HFF-Myc (cell line): ENCODE measurements at places on chromosomes 4 and X.

- no peak for DNase-seq
Measured at GRCh38 chr4:86837691-86838503, 11.3 kb downstream of the SLC10A6 start.

GRCh38 chr4:30929649-30930048 lies 209.5 kb downstream of the PCDH7 start:
- no peak for DNase-seq

GRCh38 chr4:106344647-106344970 lies 24.0 kb downstream of the GIMD1 start:
- DNase-seq, result no peak

- DNase-seq, result no peak
Measured at GRCh38 chr4:73257651-73258435, 755 bp downstream of the ANKRD17 start.

DNA sequence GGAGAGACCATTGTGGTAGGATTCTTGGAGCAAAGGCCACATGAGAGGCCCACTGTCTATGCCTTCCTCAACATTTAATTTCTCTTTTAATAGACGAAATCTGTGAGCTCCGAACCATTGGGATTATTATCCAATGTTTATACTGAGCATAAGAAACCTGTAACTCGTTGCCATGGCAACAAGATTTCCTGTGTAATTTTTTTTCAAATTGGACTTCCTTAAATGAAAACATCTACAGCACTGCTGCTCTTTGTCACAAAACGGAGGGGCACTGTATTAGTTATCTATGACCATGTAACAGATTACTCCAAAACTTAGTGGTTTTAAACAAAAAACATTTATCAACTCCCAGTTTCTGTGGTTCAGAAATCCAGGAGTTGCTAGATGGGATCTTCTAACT lies 38.7 kb downstream of the PPP1R2C start:
- no peak for DNase-seq

DNA sequence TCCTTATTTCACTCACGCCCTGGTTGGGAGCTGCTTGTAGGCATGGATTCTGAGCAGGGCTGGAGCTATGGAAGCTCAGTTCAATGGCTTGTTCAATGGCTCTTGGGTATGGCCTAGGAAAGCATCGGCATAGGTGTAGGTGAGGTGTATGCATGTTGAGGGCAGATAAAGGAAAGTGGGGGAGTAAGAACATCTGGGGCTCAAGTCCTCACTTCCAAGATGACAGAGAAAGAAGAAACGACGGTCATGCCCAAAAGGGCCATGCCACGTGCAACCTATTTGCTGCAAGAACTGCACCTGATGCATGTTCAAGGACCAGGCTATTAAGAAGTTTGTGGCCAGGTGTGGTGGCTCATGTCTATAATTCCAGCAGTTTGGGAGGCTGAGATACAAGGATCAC lies 23.4 kb downstream of the SCD5 start:
- no peak for DNase-seq

DNA sequence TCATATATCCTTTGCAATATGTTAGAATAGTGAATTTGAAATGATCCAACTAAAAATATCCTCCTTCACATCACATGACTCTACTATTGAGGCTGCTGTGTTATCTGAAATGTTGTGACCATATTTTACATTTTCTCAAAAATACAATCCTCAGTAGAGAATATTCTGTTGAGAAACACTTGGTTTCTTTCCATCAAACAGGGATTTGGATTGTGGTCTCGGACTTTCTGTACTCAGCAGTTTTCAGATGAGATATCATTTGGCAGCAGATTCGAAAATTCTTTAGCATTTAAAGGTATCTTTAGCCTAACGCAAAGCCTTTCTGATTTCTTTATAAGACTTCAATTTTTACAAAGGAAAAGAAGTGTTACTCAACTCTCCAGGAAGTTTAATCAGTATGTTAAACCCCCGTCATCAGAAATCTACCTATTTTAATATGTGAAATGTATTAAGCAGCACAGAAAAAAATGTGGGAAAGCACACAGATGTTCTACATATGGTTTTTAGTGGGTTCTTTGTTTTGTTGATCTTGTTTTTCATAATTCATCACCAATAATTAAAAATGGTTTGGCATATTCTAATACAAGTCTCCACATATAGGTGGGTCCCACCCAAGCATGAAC lies 55.4 kb upstream of the ANXA3 start:
- DNase-seq, result no peak

- no peak for DNase-seq
Measured at GRCh38 chr4:188485906-188486305, 346.7 kb downstream of the TRIML1 start.

DNA sequence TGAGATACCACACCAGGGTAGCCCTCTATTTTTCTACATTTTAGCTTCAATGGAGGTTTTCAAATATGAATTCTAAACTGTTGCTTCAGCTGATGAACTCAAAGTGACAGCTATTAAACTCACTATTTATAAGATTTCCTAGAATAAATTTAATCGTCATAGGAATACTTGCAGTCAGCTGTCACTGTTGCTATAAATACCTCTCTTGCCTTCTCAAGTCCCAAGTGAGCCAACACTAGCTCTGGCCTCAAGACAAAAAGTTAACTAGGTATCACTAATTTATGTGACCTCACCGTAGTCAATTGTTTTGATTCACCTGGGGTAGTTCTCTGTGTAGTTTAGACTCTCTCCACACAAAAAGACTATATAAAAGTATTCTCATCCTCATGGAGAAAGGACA lies 34.3 kb upstream of the PROM1 start:
- DNase-seq, result no peak

- no peak for DNase-seq
Measured at GRCh38 chr4:110007217-110007616, 94.5 kb downstream of the EGF start.

GRCh38 chr4:187840814-187841213 lies 154.8 kb upstream of the ZFP42 start:
- DNase-seq, result no peak

DNA sequence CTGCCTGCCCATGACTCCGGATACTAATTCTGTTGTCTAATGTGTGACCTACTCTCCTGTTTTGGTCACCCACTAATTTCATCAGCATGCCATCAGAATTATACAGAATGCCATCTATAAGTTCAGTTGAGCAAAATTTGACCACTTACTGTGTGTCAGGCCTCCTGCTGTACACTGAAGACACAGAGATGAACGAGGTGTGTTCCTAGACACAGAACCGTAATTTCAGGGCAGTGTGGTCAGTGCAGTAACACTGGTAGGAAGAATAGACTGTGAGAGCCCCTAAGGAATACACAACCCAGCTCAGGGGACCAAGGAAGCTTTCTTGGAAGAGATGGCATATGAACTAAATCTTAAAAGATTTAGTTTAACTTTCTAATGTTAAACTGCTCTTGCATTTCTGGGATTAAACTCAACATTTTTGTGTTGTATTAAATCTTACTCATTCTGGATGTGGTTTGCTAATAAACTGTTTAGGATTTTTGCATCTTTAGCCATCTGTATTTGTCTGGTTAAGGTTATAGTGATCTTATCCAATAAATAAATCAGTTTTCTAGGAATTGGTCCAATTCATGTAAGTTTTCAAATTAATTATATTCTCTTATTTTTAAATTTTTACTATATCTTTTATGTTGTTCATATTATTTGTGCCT lies 34.3 kb downstream of the KANTR start:
- DNase-seq, result no peak

GRCh38 chr4:83890816-83891215 lies 354.9 kb downstream of the GPAT3 start:
- no peak for DNase-seq

GRCh38 chrX:150873616-150874015 lies 24.9 kb downstream of the CD99L2 start:
- no peak for DNase-seq

- DNase-seq, result no peak
Measured at GRCh38 chr4:2828758-2829181, 14.9 kb upstream of the ADD1 start.

DNA sequence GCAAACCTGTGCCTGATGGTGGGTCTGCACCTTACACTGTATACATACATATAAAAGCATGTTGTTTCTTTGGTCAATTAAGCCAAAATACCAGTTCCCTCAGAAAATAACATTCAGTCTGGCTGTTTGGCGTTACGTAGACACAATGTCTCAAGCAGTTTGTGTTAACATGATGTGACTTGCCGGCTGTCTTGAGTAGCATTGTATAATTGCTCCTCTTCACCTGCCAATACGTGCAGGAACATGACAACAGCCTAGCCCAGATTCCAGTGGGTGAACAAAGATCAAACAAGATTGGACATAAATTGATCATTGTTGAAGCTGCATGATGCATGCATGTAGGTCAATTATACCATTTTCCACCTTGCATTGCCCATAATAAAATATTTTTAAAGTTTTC lies 102.3 kb downstream of the F11 start:
- DNase-seq, result no peak

DNA sequence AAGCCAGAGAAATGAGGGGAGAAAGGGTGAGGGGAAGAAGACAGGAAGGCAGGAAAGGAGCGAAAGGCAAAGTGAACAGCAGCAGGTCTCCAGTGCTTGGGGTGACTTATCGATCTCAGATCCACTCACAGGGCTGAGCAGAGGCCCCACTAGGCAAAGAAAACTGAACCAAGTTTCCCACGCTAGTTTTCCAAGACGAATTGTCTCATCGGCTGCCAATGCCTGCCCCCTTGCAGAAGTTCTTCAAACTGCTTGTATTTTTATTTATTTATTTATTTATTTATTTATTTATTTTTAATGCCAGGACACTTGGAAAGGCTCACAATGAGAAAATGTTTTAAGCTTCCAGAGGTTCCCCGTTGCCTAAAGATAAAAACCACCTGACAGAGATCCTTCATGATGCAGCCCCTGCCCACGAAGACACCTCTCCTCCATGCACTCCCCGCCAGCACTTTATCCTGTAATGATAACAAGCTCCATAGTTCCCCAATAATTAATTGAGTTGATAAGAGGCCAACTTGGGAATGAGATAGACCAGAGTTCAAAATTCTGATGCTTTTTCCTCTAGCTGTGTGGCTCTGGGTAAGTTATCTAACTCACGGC lies 43.2 kb downstream of the QDPR start:
- DNase-seq, result peak; percentile 24

DNA sequence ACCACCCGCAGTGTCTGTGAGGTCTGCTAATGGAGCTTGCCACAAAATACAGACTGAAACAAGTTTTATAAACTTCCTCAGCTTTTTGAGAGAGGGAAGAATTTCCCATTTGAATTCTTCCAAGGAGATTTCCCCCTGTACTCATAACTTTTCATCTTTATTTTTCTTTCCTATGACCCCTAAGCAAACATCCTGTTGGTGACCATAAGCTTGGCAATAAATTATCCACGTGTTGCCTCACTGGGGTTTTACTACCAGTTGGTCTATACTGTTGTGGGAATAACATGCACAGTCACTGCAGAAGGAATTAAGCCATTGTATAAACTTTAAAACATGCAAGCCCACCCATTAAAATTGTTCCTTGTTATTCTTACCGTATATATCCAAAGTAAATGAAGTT lies 86.2 kb downstream of the SLC39A8 start:
- DNase-seq, result no peak

DNA sequence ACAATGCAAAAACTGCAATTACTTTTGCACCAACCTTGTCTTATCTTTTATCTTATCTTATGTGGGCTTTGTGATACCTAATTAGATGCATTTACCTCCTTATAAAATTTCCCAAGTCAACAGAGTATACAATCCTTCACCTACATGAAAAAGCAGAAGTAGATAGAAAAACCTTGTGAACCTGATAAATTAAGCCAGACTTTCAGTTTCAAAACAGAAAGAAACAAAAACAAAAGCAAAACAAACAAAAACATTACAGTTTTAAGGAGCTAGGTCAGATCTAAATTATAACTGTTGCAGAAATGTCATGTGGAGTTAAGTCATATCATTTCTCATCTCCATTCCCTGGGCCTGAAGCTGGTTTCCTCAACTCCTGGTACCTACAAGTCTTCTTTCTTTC lies 24.9 kb upstream of the CXXC4 start:
- DNase-seq, result no peak

DNA sequence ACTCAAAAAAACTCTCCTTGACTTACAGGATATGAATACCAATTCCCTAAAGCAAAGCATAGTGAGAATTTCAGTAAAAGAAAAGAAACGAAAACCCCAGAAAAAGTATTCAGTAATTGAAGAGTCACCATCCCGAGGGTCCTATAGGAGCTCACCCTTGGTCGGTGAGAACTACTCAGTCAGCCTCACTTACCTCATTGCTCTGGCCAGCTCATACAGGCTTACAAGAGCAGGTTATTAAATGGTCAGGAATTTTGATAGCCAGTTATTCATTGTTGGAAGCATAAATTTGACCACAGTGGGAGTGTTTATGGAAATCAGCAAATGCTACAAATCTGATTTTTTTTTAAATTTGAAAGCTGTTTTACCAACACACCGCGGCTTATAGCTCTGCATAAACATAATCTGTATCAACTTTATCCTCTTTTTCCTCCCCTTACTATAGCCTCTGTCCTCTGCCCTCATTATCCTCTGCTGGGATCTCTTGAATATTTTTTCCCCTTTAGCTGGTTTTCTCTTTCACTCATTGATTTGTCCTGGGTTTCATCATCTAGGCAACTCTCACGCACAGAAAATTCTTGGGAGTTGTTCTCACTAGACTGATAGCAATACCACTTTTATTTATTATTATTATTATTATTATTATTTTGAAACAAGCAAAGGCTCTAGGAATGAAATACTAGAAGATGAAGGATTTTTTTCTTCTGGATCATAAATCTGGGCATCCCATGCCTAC lies 11.0 kb upstream of the CXCL2 start:
- DNase-seq, result no peak

- no peak for DNase-seq
Measured at GRCh38 chr4:53580274-53580673, 11.0 kb downstream of the LNX1 start.

DNA sequence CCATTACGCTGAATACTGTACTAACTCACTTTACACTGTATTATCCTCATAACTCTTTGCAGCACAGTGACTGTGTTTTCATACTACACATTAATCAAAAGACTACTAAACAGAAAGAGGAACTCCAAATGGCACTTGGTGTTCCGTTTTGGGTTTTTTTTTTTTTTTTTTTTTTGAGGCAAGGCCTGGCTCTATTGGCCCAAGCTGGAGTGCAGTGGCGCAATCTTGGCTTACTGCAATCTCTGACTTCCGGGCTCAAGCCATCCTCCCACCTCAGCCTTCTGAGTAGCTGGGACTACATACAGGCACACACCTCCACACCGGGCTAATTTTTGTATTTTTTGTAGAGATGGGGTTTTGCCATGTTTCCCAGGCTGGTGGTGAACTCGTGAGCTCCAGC lies 10.7 kb downstream of the KLHL8 start:
- DNase-seq, result no peak

- no peak for DNase-seq
Measured at GRCh38 chr4:11427121-11427996, 1.3 kb downstream of the HS3ST1 start.

GRCh38 chrX:48579259-48579658 lies 5.0 kb downstream of the RBM3 start:
- DNase-seq, result no peak

DNA sequence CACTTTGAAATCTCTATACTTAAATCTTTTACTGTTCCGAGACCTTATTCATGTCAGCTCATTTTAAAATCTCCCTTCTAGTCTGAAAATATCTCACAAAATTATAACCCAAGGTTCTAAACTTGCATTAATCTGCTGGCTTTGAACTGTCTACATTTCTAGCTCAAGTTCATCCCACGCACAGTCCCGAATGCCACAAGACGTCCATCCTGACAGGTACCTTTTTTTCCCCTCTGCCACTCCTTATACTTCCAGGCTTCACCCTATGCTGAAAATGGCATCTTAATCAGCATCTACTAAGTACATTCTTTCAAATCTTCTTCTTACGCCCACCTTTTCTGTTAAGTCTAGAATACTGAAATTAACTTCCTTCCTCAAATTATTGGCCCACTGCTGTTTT lies 259.2 kb upstream of the GALNTL6 start:
- DNase-seq, result no peak
